ENCODE measurements at places on chromosomes 12 and 14. TPM values are rescaled to one million over a fixed set of nuclear protein-coding genes. Genes with fewer than 3 reads are reported as not detected.

- no peaks in the 10 kb centered on the region for H3K36me3 ChIP-seq
- H3K27ac ChIP-seq, result no peak overlapping the region
- DNase-seq, result no peak
- H3K4me1 ChIP-seq, result peaks cover 6% of the 10 kb centered on the region
- no peak overlapping the region for H3K4me3 ChIP-seq
These were observed 19.3 kb upstream of the STRAP start for GRCh38 chr12:15862840-15863239.

Gene TEX52
- 0.67 TPM for total RNA-seq

DNA sequence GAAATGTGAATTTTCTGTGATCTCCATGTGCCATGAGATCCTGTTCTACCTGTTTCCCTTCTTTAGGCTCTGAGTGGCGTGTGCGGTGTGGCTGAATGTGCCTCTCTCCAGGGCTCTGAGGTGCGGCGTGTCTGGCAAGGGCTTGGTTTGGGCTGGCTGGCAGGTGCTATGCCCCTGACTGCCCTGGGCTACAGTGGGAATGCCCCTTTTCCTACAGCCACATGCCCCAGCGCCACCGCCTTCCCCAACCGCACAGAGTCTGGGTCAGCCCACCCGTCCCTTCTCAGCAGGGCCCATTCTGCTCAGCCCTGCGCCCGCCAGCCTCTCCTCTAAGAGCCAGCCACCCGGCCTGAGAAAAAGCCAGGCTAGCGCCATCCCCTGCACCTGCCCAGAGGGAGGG lies 24.7 kb downstream of the BTBD6 start:
- H3K4me3 ChIP-seq, result no peak overlapping the region
- no peak for DNase-seq
- H3K4me1 ChIP-seq, result no peaks in the 10 kb centered on the region
- no peaks in the 10 kb centered on the region for H3K36me3 ChIP-seq
- H3K27me3 ChIP-seq, result no peaks in the 10 kb centered on the region

DNA sequence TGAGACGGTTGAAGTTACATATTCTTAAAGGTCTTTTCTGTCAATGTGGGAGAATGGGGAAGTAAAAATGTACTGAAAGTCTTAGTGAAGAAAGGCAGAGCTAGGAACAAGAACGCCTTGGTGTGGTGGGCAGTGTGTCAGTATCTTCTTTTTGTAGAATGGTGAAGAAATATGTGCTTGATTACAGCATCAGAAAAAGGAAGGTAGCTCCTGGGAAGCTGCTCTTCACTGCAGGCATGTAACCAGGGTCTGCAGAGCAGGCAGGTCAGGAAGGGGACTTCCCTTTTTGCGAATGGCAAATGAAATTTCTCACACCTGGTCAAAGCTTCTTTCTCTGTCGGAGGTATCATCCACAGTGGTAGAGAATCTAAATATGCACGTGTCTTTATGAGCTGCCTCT lies 226.2 kb downstream of the ADAMTS20 start:
- no peak for DNase-seq
- no peaks in the 10 kb centered on the region for H3K27me3 ChIP-seq
- H3K27ac ChIP-seq, result no peak overlapping the region
- no peaks in the 10 kb centered on the region for H3K36me3 ChIP-seq
- H3K4me3 ChIP-seq, result no peak overlapping the region

DNA sequence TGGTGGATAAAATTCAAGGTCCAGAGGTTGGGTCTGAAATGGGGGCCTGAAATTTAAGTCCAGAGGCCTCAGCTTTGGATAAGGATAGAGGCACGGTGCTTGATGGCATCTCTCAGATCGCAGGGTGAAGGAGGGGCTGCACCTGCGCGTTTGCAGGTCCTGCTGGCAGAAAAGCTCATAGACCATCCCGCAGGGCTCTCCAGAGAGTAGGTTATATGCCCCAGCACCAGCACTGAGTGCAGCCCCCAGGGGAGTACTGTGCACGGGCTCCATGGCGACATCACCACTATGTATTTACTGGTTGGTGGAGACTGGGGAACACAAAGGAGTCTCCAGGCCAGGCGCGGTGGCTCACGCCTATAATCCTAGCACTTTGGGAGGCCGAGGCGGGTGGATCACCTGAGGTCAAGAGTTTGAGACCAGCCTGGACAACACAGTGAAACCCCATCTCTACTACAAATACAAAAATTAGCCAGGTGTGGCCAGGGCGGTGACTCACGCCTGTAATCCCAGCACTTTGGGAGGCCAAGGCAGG lies 4.3 kb upstream of the CD63 start:
- no peaks in the 10 kb centered on the region for H3K27me3 ChIP-seq
- H3K4me1 ChIP-seq, result peaks cover 42% of the 10 kb centered on the region
- no peak overlapping the region for H3K27ac ChIP-seq

Gene PYGL
- total RNA-seq, result 0.91 TPM

Gene TRHDE
- total RNA-seq, result not detected

DNA sequence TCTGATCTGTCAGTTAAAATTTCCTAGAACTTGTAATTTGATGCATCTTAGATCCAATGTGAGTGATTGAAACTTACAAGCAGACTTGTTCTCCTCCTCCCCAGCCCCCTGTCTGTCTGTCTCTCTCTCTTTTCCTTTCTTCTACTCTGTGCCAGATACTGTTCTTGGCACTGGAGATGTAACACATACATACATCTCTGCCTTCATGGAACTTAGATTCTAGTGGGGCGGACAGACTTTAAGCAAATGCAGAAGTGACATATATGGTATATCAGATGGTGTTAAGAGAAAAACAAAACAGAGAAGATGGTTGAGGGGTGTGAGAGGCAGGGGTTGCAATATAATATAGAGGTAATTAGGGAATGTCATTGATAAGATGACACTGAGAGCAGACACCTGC lies 6.6 kb downstream of the CHST11 start:
- DNase-seq, result no peak
- H3K4me1 ChIP-seq, result peaks cover 74% of the 10 kb centered on the region
- H3K27ac ChIP-seq, result peak overlapping the region; percentile 92
- peaks cover 61% of the 10 kb centered on the region for H3K36me3 ChIP-seq
- H3K27me3 ChIP-seq, result no peaks in the 10 kb centered on the region
- H3K4me3 ChIP-seq, result peak overlapping the region; percentile 73

GRCh38 chr14:61876362-61877034 lies 114.3 kb downstream of the SNAPC1 start:
- no peak overlapping the region for H3K27ac ChIP-seq
- DNase-seq, result no peak
- peaks cover 77% of the 10 kb centered on the region for H3K27me3 ChIP-seq
- no peaks in the 10 kb centered on the region for H3K4me1 ChIP-seq

DNA sequence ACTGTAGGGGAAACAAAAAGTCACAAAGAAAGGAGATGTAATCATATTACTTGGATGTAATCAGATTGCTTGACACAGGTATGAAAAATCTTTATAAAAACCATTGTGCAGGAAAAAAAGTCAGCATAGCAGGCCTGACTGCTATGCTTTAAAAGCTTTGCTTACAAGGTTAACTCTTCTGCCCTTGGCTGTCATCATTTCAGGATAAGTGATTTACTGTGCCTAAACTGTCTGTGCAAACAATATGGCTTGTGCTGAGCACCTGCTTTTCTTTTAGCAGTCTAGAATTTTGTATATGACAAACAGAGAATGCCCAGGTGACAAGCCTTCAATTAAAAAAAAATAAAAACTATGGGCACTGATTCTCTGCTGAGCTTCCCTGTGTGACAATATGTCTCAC lies 63.8 kb upstream of the PLEKHG7 start:
- no peak overlapping the region for H3K27ac ChIP-seq
- no peaks in the 10 kb centered on the region for H3K4me1 ChIP-seq
- DNase-seq, result no peak
- no peaks in the 10 kb centered on the region for H3K36me3 ChIP-seq
- H3K4me3 ChIP-seq, result no peak overlapping the region
- no peaks in the 10 kb centered on the region for H3K27me3 ChIP-seq

DNA sequence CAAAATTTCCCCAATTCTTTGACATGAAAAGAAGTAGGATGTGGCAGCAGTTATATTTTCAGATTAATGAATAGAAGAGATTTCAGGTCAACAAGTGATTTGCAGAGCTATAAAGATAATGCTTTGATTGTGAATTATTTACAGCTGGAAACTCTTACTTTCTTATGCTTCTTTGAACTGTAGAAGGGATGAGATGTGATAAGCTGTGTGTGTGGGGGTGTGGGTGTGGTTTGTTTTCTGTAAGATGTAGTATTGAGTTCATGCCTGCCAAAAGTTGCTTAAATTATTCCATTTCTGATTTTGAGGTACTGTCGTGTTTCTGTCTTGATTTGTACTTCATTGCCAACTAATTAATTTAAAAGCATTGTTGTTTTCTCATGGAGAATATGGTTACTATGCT lies 22.7 kb downstream of the AEBP2 start:
- DNase-seq, result no peak
- no peak overlapping the region for H3K4me3 ChIP-seq
- no peak overlapping the region for H3K27ac ChIP-seq
- H3K27me3 ChIP-seq, result no peaks in the 10 kb centered on the region

DNA sequence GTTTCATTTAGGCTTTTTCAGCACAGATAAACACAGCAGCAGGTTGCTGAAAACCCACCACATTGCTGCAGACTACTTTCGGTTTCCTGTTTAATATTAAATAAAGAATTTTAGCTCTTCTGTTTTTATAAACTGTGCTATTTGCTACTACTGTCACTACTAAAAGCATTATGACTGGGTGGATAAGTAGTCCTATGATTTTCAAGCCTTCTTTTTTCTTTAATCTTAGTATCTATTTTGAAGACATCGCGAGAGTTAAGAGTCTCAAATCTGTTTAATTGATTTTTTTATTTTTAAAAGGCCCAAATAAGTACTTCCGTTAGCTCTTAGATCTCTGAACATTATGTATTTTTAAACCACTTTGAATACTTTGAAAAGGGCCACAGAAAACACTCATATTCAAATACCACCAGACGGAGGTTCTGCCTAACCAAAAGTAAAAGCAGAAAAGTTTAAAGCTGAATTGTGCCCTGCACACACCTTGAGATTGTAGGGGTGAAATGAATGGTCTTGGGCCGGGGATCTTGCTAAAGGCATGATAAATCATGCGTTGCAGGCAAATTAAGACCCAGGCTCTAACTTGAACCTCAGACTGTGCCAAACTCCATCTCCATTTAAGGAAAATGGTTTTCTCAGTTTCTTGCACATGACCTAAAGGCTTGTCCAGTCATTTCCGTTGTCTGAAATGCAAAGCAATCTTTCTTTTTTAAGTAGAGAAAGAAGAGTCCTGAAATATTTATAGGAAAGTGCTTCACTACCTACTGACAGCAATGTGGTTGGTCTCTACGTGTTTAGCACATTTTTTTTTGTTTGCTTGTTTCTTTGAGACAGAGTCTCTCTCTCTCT lies 13.6 kb upstream of the FOXN3 start:
- H3K27ac ChIP-seq, result peak overlapping the region; percentile 99
- peaks cover 4% of the 10 kb centered on the region for H3K36me3 ChIP-seq
- DNase-seq, result peak; percentile 74
- H3K4me3 ChIP-seq, result peak overlapping the region; percentile 76
- no peaks in the 10 kb centered on the region for H3K27me3 ChIP-seq

- no peak overlapping the region for H3K27ac ChIP-seq
- peaks cover 29% of the 10 kb centered on the region for H3K27me3 ChIP-seq
- peak overlapping the region; percentile 50 for H3K4me3 ChIP-seq
- peaks cover 17% of the 10 kb centered on the region for H3K4me1 ChIP-seq
- no peak for DNase-seq
These were observed 663 bp downstream of the LRRK2 start for GRCh38 chr12:40225337-40225983.

- H3K4me3 ChIP-seq, result no peak overlapping the region
- peaks cover 36% of the 10 kb centered on the region for H3K27me3 ChIP-seq
- peaks cover 42% of the 10 kb centered on the region for H3K4me1 ChIP-seq
These were observed 2.2 kb upstream of the PTGDR start for GRCh38 chr14:52265253-52265652.

DNA sequence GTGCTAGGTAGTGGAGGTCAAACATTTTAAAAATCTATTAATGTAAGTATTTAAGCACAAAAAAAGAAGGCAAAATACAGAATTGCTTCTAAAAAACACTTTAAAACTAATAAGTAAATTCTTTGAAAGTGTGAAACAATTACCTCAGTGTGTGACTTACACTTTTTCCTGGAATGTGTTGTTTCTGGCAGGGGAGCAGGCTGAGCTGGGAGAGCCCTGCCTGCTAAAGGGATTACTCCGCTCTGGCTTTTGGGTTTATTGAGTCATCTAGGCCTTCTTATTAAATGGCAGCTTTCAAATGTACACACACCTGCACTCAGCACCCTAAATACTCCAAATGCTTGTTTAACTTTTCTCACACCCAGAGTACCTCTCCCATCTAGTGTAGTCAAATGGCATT lies 279.8 kb downstream of the AKAP6 start:
- H3K4me1 ChIP-seq, result no peaks in the 10 kb centered on the region
- H3K27ac ChIP-seq, result no peak overlapping the region
- H3K27me3 ChIP-seq, result no peaks in the 10 kb centered on the region
- no peak overlapping the region for H3K4me3 ChIP-seq
- no peak for DNase-seq

- no peak for DNase-seq
- H3K4me1 ChIP-seq, result peaks cover 13% of the 10 kb centered on the region
- no peak overlapping the region for H3K4me3 ChIP-seq
- no peak overlapping the region for H3K27ac ChIP-seq
These were observed 161.7 kb upstream of the PARP11 start for GRCh38 chr12:4034921-4035320.

Gene TCL1B
- not detected for total RNA-seq

DNA sequence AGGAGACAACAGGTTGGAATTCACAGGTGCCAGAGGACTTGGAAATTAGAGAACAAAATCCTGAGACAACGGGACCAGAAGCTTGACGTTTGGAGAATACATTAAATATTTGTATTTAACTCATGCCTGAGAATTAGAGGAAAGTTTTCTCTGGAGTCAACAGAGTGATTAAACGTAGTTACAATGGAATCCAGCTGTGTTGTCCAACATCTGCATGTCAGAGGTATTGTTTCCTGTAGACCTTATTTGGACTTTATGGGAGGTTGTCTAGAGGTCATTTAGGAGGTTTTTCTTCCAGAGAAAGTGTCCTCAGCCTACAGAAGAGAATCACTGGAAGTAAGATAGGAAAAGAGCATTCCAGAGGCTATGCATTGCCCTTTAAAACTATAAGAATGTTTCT lies 45.1 kb upstream of the RERGL start:
- DNase-seq, result no peak
- no peaks in the 10 kb centered on the region for H3K27me3 ChIP-seq
- no peaks in the 10 kb centered on the region for H3K4me1 ChIP-seq
- no peak overlapping the region for H3K4me3 ChIP-seq
- no peaks in the 10 kb centered on the region for H3K36me3 ChIP-seq

- no peaks in the 10 kb centered on the region for H3K36me3 ChIP-seq
- no peak overlapping the region for H3K27ac ChIP-seq
- H3K4me3 ChIP-seq, result no peak overlapping the region
- H3K4me1 ChIP-seq, result no peaks in the 10 kb centered on the region
- no peak for DNase-seq
- no peaks in the 10 kb centered on the region for H3K27me3 ChIP-seq
These were observed 267.3 kb upstream of the PDE3A start for GRCh38 chr12:20101046-20101445.

Data from activated CD8-positive, alpha-beta memory T cell treated with anti-CD3 and anti-CD28 coated beads, Interleukin-2, amount 10 ng/mL, durations not matched to agents 7 days and 5 days (primary cell).